ENCODE measurements at places on chromosomes 1 and 21. TPM values are rescaled to one million over a fixed set of nuclear protein-coding genes. Genes with fewer than 3 reads are reported as not detected.

DNA sequence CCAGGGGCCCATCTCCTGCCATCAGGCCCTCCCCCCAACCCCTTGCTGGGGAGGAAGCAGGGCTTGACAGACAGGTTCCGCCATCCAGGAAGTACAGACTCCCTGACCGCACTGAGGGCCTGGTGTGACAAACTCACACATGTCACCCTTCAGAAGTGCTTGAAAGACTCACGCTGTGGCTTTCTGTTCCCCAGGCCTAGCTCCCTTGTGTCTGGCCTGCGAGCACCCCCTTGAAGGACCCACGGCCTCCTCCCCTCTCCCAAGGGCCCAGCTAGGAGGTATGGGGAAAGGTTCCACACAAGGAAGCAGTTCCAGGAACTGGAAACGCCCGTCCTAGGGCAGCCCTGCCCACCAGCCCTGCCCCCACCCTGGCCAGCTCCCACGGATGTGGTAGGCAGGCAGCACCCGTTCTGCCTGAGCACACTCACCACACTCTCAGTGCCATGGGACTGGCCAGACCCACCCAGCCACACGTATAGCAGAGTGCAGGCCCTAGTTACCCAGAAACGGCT, 26.7 kb downstream of the SLC2A1 start:
- peak; percentile 93 for DNase-seq

- no peak for DNase-seq
Observed at GRCh38 chr1:196577386-196577785, 30.9 kb downstream of the KCNT2 start.

DNA sequence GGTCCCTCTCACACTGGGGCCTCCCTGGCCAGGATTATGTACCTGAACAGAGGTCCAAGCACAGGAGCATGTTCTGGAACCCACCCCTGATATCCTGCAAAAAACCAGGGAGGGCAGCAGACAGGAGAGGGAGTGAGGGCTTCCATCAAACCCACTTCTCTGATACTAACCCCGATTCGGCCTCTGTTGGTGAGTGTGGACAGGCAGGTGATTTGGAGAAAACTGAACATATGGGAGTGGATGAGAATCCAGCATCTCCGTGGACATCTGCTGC, 215.3 kb downstream of the MATN1 start:
- no peak for DNase-seq

ATP8B2 gene
- 31.9 TPM for total RNA-seq

DNA sequence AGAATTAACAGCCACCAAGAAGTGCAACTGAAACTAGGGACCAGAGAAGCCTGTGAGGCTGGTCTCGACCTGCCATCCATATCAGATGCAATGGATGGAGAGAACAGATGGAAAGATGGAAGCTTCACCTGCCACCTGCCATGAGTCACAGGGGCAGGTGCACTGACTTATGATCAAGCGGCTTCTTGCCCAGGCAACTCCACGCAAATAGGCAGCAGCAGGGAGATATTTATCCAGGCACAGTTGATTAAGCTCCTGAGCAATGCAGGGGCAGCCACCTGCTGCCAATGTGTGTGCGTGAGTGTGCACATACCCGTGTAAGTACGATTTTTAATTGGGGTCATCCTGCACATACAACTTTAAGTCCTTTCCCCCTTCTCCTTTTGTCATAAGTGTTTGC, 174.2 kb downstream of the PTPRU start:
- DNase-seq: no peak

DNA sequence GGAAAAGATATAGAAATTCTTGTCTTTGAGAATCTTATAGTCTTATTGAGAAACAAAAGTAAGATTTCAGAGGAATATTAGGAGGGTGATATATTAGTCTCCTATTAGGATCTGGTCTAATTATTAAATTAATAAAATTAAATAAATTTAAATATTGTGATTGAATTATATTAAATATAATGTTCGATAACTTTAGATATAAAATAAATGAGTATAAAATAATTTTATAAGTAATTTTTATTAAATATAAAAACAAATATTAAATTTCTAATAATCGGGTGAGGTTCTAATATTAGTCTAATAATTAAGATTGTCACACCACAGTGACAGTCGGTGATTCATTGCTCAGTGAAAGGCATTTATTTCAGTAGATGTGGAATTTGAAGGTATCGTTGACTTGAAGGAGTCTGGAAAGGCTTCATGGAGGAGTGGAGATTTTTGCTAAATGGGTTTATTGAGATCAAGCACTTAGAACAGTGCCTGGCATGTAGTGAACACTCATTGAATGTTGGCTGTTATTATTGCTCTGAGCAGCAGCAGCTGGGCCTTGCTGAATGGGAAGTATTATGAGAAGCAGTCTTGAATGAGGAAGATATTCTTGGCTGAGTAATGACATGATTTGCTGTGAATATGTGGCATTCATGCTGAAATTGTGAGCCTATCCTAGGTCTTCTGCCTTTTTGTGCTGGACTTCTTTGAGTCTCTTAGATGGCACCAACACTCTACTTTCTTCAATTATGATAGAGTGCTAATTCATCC, 74.6 kb downstream of the USP25 start:
- no peak for DNase-seq

DNA sequence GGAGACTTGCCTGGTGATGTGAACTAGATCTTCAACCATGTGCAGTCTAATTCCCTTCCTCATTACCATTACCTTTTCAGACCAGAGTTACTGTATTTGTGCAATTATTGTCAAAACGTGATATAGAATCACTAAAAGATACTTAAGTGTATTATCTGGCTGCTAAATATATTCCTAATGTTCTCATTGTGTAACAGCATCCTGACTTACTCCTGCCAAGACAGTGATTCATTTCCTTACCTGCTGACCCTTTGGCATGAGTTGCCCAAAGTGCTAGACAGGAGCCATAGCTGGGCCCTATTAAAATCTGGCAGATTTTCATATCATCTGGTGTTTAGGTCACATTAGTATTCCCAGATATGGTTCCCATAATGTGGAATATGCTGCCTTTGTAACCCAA, 598.3 kb upstream of the CAMK1G start:
- DNase-seq: no peak

PSRC1 gene
- 3.5 TPM for total RNA-seq

DNA sequence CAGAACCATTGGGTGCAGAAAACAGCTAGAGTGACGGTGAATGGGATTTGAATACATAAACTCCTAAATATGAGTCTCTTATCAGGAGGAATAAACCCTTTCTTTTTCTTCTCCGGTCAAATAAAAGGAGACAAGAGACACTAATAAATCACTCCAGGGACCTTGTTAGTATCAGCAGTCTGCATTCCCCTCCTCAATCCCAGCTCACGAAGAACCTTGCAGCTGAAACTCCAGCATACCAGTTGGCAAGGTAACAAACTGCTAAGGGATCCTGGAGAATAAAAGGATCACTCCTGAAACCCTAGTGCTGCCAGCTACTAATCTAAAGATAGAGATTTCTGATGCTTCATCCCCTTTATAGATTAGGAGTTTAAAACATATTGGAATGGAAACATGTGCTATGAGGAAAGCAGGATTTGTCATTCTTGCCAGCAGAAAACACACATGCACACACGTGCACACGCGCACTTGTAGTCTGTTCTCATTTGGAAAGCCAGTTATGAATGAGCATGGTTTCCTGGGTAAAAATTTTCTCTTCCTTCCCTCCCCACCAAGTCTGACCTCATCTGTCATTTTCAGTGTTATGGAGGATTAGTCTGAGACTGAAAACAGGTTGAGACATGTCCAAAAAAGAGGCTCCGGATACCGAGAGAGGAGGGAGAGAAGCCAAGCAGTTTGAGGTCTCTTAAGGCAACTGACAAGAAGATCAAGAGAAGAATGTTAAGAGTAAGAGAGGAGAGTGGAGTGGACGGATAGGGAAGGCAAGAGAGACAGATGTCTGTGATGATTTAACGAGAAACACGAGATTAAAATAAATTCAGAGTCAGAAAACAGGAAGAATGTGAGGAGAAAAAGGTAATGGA, 10.9 kb downstream of the IER5 start:
- DNase-seq: no peak

GRCh38 chr1:211928993-211929637, 98.6 kb upstream of the LPGAT1 start:
- DNase-seq: peak; percentile 81

LRRN2 gene
- not detected for total RNA-seq

DNA sequence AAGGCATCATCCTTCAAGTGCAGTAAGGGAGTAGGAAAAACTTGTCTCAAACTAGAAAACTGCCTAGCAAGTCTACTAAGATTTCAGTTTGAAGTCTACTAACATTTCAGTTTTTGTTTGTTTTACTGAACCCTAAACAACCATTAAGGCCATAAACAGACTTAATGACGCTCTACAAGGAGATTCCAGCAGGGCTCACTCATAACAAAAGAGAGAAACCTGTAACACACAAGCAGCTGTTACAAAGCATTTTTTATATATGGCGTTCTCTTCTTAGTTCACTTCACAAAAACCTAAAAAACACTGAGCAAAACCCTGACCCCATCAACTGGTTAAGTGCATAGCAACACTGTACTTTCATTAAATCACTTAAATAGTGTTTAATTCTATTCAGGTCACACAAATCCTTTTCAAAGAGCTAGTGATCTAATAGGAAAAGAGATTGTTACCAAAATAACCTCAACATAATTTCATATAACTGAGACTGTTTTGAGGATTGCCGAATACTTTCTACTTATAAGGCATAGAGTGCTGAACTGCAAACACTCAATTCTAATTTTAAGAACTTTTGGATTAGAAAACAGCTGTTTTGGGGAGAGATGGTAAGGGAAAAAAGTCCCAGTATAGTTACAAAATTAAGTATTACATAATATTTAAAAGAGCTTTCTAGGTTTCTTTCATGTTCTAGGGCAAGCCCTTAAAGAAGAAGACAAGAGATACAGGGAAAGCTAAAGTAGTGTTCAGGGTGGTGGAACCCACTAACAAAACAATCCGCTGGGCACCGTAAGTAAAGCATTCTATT, 1.4 kb downstream of the B3GALNT2 start:
- DNase-seq: no peak

CACNA1S gene
- total RNA-seq: not detected

DNA sequence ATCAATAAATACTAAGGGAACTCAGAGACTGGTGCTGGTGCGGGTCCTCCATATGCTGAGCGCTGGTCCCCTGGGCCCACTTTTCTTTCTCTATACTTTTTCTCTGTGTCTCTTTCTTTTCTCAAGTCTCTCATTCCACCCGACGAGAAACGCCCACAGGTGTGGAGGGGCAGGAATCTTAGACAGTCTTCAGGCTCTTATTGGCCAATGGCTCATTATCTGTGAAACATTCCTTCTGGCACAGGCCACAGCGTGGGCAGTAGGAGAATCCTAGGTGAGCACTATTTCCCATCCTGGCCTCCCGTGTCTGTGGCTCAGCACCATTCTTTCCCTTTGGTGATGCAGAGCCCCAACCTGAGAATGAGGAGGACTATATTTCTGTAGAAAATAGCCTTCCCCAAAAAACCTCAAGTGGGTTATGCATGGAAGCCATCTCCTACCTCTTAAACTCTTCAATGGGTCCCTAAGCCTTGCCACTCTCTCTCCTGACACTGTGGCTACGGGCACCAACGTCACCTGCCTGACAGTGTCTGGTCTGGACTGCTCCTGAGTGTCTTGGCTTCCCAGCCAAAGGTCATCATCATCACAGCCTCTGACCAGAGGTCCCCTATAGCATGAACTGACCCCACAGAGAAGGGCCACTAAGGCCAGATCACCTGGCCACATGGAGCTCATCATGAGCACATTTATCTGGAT, 6.2 kb upstream of the SLAMF1 start:
- no peak for DNase-seq

ERMAP gene
- 11.2 TPM for total RNA-seq

DNA sequence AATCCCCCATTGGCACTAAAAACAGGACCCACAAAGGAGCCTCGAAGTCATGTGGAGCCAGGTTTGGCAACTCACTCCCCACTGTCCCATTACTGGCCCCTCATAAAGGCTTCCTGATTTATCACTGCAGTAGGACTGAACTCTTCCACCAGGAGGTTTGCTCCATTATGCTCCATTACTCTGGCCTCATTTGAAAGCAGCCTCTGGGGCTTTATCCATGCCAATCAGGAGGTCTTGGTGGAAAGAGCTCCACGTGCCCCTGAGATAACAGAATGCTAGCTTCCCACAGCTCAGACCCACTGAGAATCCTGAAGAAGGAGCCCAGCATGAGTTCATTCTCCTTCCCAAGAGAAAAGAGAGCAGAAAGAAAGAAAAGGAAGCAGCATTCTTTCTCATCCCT, 76.4 kb downstream of the HIVEP3 start:
- DNase-seq: no peak

GRCh38 chr1:22586356-22587130, 23.3 kb downstream of the EPHA8 start:
- DNase-seq: no peak

DNA sequence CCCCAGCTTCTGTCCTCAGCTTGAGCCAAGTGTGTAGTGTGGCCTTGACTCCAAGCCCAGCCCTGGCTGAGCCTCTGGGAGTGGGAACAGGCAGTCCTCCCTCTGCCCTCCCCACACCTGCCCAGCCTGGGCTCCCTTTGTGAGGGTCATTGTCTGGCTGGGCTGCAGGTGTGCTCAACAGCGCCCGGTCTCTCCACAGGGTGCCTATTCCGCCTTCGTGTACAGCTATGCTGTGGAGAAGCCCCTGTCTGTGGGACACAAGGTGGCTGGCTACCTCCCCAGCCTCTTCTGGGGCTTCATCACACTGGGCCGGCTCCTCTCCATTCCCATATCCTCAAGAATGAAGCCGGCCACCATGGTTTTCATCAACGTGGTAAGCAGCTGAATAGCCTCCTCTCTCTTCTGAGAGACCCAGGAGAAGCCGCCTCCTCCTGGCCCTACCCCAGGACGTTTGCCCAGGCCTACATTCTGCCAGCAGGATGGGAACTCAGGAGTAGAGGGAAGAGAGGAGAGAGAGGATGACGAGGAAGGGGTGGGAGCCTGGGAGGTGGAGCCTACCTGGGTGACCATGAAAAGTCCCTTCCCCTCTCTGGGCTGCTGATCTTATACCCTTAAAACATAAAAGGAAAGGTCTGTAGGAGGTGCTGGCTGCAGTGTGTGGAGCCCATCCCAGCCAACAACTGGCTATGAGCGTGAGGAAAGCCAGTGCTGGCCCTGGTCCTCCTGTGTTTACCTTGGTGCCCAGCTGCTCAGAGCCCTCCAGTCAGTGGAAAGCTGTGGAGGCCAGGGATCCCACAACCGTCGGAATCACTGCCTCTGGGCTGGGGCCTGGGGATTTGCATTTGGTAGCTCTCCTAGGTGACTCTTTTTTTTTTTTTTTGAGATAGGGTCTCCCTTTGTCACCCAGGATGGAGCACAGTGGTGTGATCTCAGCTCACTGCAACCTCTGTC, 45.7 kb downstream of the ELK4 start:
- DNase-seq: peak; percentile 36
